ENCODE measurements at places on chromosomes 7 and 10.

GRCh38 chr10:67602268-67602950 lies 93.6 kb downstream of the CTNNA3 start:
- no peak for DNase-seq

GRCh38 chr10:103763374-103764202 lies 91.8 kb downstream of the SH3PXD2A start:
- no peak for DNase-seq

GRCh38 chr7:138226001-138226476 lies 149.8 kb downstream of the AKR1D1 start:
- no peak for DNase-seq

- DNase-seq: no peak
Measured at GRCh38 chr10:12826800-12827372, 174.6 kb downstream of the CCDC3 start.

DNA sequence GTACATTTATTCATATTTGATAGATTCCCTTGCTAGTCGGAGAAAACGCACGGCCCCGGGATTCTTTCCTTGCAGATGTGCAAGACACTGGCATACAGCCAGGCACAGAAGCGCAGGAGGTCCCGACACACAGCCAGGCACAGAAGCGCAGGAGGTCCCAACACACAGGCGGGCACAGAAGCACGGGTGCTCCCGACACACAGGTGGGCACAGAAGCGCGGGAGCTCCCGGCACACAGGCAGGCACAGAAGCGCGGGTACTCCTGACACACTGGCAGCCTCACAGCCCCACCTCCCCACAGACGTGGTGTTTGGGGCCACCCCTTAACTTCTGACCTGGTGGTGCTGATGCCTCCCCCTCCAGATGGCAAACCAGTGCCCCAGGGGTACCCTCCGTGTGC lies 237.3 kb downstream of the ZMYND11 start:
- no peak for DNase-seq

DNA sequence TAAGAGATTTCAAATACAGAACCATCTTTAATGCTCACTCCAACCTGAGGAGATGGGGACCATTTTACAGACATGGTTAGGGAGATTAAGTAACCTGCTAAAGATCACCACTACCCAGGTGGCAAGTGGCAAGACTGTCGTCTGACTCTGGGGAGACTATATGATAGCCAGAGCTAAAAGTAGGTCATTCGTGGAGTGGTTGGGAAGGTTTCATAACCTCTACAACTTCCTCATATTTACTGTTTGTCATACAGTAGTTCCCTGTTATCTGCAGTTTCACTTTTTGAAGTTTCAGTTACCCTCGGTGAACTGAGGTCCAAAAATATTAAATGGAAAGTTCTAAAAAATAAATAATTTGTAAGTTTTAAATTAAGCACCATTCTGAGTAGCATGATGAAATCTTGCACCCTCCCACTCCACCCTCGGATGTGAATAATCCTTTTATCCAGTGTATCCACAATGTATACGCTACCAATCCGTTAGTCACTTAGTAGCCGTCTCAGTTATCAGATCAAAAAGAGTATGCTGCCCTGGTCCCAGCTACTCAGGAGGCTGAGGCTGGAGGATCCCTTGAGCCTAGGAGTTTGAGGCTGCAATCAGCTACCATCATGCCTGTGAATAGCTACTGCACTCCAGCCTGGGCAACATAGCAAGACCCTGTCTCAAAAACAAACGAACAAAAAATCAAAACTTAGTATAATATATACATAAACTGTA lies 14.9 kb upstream of the LGI1 start:
- no peak for DNase-seq

DNA sequence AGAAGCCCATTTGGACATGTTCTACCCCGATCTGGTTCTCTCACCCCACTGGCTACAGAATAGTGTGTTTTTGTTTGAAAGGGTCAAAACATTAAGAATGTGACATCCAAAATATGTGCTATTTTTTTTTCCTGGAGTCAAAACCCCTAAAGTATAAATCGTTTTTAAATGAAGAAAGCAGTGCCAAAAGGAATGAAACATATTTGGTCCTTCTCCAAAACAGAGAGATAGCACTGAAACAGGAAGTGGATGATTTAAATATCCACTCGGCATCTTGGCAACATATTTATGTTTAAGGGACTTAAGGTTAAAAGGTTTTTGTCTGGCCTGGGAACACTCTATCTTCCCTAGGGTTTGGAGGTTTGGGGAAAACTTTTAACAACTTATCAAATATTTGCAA lies 32.3 kb downstream of the CALD1 start:
- DNase-seq: no peak

- DNase-seq: no peak
Measured at GRCh38 chr10:84825330-84825729, 496.9 kb downstream of the CCSER2 start.

- DNase-seq: no peak
Measured at GRCh38 chr7:1368682-1369571, 90.3 kb downstream of the MICALL2 start.

Measured in cardiac septum (tissue), 1 donor.